ENCODE measurements at places on chromosomes 5 and 9.

- DNase-seq = no peak
These were observed 12.5 kb downstream of the SMARCA2 start for GRCh38 chr9:2027543-2028160.

- no peak for DNase-seq
These were observed 26.3 kb downstream of the SLC46A2 start for GRCh38 chr9:112864403-112864802.

- peak; percentile 73 for DNase-seq
These were observed 16.1 kb downstream of the B4GALT1 start for GRCh38 chr9:33151007-33151557.

GRCh38 chr9:22031655-22032411, 22.7 kb upstream of the CDKN2B start:
- no peak for DNase-seq

DNA sequence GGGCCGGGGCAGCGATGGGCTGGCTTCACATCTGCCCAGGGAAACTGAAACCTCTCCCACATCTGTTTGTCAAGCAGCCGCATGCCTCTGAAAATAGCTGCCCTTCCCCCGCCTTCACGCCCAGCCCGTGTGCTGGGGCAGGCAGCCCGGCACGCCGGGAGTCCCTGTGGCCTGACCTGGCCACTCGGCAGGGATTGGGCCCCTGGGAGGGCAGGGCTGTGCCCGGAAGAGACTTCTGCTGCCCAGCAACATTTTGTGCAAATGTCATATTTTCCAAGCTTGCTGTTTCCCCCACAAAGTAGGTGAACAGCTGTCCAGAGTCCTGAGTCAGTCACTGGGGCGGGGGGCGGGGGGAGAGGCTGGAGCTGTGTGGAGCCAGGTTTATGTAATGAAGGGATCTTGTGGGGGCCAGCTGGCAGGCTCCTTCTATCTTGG, 8.2 kb downstream of the COL27A1 start:
- DNase-seq = peak; percentile 14

GRCh38 chr9:101383361-101383760, 1.4 kb downstream of the BAAT start:
- no peak for DNase-seq

- peak; percentile 9 for DNase-seq
These were observed 337.1 kb upstream of the PANK3 start for GRCh38 chr5:168916266-168916665.

DNA sequence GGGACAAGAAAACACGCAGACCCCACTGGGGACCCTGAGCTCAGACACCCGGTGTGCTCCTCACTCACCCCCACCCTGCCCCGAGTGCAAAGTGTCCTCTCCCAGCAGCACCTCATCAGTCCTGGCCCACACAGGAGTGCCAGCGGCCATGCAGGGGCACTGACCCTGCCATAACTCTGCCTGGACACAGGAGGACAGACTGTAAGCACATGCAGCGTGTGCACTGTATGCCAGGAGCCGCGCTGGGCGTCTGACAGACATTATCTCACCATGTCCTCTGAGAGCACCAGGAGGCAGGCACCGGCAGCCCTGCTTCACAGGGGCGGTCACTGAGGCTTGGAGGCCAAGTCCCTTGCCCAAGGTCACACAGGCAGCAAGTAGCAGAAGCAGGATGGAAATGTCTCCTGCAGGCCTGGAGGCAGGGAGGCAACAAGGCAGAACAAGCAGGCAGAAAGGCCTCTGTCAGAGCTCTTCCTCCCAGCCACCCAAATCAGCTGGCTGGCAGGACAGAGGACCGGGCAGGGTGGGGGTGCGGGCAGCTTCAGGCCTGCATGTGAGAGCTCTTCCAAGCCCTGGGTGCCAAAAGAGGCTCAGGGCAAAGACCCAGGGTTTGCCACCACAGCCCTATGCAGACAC, 8.4 kb downstream of the EEIG1 start:
- peak; percentile 40 for DNase-seq

GRCh38 chr9:129174102-129174723, 3.8 kb downstream of the IER5L start:
- DNase-seq = peak; percentile 93

GRCh38 chr5:65262649-65263059, 219.1 kb downstream of the ADAMTS6 start:
- DNase-seq = peak; percentile 61

DNA sequence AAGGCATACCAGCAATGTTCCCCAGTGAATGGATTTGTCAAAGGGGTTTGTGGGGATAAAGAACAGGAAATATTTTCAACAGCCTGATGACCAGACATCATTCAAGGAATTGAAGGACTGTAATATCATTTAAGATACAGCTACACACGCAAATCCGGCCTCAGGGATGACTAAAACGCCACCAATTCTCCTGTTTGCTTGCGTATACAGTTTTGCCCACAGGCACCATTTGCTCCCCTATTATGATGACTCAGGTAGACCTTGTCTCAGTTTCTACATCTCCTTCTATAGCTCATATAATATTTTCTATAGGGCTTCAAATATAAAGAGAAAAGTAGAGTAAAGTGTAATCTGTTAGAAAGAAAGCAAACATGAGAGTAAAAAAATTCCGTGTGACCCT, 29.7 kb upstream of the ITGA1 start:
- no peak for DNase-seq

DNA sequence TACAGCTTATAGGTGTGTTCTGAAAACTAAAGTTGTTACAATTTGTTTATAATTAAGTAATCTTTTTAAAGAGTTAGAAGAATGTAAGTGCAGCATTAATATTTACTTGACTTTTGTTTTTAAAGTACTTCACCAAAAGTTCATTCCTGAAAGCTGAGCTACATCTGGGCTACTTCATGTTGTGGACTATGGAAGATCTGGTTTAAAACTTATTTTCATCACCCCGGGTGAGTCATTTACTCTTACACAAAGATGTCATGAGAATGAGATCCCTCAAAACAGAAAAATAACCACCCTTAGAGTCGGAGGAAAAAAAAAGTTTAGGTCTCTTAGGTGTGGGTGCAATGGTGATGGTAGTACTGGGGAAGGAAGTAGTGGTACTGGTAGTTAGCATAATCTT, 5.1 kb downstream of the POU5F2 start:
- no peak for DNase-seq

GRCh38 chr5:119417891-119418605, 34.2 kb upstream of the HSD17B4 start:
- DNase-seq = peak; percentile 46

DNA sequence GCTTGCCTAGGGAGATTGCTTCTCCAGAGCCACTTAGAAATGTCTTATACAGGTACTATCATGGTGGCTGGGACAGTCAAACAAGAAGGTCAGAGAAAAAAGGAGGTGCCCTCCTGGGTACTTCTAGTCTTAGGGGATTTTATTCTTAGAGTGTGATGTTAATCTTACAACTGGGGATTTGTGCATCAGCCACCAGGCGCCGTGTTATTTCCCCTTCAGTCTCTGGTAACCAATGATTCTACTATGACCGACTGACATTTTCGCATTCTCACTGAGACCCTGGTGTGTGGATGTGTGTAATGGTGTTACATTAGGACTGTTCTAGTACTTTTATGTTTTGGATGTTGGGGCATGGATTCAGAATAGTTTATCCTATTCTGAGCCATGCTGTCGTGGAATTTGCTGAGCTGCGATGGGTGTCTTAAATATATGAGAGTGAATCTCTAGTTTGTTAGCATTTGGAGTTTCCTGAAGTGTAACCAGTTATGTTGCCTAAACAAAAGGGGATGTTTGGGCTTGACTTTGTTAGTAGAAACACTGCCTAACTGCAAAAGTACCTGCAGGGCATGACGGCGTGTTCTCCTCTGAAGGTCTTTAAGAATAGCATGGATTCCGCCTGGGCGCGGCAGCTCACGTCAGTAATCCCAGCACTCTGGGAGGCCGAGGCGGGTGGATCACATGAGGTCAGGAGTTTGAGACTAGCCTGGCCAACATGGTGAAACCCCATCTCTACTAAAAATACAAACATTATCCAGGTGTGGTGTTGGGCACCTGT, 175.2 kb upstream of the DAP start:
- no peak for DNase-seq

- no peak for DNase-seq
These were observed 41.2 kb downstream of the THBS4 start for GRCh38 chr5:80076131-80077050.

GRCh38 chr5:135114759-135115158, 80.7 kb upstream of the PITX1 start:
- no peak for DNase-seq

DNA sequence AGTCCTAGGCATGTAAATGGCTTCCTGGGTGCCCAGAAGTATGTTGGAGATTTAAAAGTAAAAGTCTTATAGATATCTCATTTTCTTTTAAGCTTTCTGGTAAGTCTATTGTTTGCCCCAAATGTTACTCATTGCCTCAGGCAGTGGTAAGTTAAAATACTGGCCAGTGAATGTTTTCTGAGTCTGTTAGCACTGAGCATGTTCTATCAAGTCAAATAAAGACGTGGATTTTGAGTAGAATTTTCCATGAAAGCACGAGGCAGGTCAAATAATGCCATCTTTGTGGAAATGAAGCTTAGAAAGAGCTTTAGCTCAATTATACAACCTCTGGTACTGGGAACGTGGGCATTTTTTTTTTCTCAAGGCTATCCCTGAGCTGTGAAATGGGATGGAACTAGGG, 651.3 kb upstream of the ACO1 start:
- DNase-seq = peak; percentile 38

DNA sequence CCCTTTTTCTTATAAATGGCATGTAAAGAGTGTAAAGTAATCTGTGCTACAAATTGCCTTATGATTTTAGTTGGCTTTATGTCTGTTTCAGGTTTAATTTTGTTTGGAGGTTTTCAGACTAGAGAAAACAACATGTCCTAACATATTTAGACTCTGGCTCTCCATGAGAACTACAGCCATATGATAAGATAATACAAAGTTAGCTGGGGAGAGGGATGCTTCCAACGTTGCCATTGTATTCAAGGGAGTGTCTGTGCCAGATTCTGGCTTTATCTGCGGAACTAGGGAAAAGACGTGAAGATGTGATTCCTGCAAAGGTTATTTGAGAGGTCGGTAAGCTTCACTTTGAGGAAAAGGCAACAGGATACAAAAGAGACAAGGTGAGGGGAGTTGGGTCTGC, 140.0 kb upstream of the OTULINL start:
- DNase-seq = peak; percentile 49

DNA sequence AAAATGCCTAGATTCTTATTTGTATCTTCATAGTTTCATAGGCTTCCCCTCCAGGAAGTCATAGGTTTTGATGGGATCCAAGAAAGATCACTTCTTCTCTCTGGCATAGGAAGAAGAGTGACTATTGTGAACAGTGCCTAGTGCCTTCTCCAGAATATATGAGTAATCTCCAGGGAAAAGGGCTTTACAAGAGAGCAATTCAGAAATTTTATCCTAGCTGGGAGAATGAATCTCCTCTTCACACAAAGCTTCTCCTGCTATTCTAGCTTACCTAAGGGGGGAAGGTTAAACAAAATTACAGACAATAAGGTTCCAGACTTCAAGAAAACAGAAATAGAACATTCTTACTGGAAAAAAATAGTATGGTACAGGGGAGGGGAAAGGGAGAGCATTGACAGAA, 1193.3 kb upstream of the CDH6 start:
- DNase-seq = no peak

GRCh38 chr9:121252104-121252851, 15.7 kb upstream of the GSN start:
- DNase-seq = no peak

- DNase-seq = no peak
These were observed 53.0 kb downstream of the PSD2 start for GRCh38 chr5:139848508-139849100.

GRCh38 chr5:123208668-123209501, 119.8 kb downstream of the PRDM6 start:
- no peak for DNase-seq

DNA sequence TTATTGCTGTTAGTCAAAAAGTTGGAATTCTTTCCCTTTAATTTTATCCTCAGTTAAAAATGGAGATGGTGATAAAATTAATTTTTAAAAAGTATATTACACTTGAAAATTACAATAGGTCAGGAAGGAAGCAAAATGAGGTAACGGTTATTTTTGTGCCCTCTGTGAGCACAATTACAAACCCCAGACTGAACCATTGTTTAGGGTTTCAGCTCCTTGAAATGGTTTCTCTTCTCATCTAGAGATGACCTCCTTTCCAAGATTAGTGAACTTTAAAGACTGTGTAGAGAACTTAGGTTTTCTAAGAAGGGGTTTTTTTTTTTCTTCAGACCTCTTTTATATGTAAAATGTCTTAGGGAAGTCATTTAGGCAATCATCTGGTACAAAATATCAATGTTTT, 126.2 kb upstream of the CHD1 start:
- no peak for DNase-seq

DNA sequence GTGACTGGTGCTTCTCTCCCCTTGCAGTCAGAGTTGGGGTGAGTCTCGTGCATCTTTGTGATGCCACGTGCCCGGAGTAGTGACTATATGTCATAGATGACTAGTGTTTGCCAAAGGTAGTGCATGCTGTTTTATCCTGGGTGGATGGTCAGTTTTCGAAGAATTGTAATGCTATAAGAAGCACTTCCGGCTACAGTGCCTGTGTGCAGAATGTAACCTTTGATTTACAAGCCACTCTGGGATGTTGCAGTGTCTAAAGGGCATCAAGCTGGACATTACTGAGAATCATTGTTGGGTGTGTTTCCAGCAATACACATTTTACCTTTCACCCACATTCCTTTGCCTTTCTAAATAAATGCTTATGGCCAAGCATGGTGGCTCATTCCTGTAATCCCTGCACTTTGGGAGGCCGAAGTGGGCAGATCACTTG, 16.7 kb downstream of the MVB12B start:
- no peak for DNase-seq

DNA sequence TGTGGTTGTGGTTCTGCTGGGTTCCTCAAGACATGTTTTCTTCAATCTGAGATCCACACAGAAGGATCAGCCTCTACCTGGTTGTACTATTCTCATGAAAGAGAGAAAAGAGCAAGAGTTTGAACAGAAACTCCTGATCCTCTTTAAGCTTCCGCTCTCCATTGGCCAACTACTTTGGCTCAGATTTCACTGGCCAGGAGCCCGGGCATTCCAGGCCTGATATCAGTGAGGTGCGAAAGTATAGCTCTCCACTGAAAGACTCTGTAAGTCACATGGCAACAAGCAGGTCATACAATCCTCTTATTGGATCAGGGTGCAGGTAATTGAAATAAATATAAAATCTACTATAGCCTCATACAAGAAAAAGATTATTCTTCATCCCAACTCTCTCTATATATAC, 920.5 kb downstream of the TLE4 start:
- no peak for DNase-seq

DNA sequence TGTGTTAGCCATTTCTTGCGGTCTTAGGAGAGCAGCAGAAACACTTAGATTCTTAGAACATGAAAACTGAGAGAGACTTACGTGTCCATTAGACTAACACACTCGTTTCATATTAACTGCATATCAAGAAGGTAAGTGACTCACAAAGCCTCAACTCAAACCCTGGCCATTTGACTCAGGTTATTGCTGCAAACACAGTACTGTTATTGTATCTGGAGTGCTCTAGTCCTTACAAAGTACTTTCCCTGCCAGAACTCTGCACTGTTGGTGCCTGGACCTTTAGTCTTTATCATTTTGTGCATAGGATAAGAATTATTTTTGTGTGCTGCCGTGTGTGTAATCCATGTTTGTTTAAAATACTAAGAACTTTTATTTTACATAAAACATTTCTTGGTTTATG, 155.7 kb downstream of the FBXL7 start:
- no peak for DNase-seq

Data from NCI-H69 (cell line).